ENCODE measurements at places on chromosomes 6 and 20. TPM values are rescaled to one million over a fixed set of nuclear protein-coding genes. Genes with fewer than 3 reads are reported as not detected.

GRCh38 chr6:108655806-108656651 is 95.3 kb downstream of the FOXO3 start:
- peaks cover 3% of the 10 kb centered on the region for H3K4me1 ChIP-seq
- no peaks in the 10 kb centered on the region for H3K27me3 ChIP-seq
- no peak overlapping the region for H3K4me3 ChIP-seq
- no peaks in the 10 kb centered on the region for H3K36me3 ChIP-seq
- DNase-seq = no peak

DNA sequence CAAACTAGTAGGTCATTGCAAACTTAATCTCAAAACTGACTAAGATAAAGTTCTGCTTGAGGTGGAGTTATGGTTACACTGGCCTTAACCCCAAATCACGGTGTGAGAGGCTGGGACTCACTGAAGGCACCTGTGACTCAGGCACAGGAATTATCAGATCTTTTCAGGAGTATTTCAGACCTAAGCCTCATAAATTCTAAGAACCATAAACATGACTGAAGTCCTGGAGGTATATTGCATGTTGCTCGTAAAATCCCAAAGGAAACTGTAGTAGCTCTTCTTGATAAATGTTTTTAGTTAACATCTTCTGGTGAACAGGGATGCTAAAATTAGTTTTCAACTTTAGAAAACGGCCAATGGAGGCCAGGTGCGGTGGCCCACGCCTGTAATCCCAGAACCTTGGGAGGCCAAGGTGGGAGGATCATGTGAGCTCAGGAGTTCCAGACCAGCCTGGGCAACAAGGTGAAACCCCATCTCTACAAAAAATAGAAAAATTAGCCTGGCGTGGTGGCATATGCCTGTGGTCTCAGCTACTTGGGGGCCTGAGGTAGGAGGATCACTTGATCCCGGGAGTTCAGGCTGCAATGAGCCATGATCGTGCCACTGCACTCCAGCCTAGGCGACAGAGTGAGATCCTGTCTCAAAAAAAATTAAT is 36.5 kb downstream of the DZANK1 start:
- H3K4me1 ChIP-seq = no peaks in the 10 kb centered on the region
- H3K27ac ChIP-seq = no peak overlapping the region
- H3K36me3 ChIP-seq = no peaks in the 10 kb centered on the region
- no peaks in the 10 kb centered on the region for H3K27me3 ChIP-seq

DNA sequence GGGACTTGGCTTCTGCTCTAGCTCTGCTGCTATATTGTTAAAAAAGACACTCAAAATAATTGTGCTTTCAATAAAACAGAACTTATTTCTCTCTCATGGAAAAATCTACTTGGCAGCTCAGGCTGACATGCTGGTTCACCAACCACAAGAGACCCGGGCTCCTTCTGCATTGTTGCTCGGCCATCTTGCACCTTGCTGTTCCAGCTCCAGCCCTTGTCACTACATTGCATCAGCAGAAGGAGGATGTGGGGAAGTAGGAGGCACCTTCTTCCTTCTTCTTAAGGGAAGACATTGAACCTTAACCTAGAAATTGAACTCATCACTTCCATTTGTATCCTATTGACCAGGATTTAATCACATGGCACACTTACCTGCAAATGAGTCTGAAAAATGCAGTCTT is 6.6 kb upstream of the C20orf202 start:
- H3K27me3 ChIP-seq = no peaks in the 10 kb centered on the region
- no peak overlapping the region for H3K4me3 ChIP-seq
- DNase-seq = no peak
- H3K27ac ChIP-seq = no peak overlapping the region
- H3K4me1 ChIP-seq = no peaks in the 10 kb centered on the region

GRCh38 chr6:2229742-2230141 is 15.7 kb downstream of the GMDS start:
- H3K4me1 ChIP-seq = no peaks in the 10 kb centered on the region
- H3K36me3 ChIP-seq = no peaks in the 10 kb centered on the region
- no peaks in the 10 kb centered on the region for H3K27me3 ChIP-seq
- H3K27ac ChIP-seq = no peak overlapping the region

DNA sequence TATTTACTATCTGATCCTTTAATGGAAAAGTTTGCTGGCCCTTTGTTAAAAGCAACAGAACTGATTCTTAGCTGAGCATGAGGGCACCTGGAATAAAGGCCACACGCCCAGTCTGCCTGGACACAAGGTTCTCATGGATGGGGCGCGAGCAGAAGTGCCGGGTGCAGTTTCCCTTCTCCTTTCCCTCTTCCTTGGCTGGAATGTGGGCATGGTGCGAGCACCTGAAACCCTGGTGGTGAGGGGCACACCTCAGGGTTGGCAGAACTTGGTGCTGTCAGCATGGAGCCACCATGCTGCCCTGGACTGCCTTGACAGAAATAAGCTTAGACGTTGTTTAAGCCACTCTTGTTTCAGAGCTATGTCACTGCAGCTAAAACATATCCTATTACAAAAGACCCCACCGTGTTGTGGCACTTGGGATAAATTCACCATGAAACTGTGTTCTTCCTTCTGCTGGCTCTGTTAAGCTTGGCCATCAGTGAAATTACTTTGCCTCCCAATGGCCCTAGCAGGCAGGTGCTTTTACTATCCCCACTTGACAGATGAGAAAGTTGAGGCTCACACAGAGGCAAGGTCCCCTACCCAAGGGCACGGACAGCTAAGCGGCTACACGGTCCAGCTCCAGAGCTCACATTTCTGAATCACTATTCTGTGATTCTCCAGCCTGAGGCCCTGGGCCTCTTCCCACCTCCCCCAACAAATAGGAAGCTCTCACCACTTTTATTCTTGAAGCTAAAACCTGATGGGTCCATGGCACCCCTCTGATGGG is 115.9 kb downstream of the PREX1 start:
- no peak overlapping the region for H3K4me3 ChIP-seq
- H3K36me3 ChIP-seq = no peaks in the 10 kb centered on the region
- H3K27ac ChIP-seq = no peak overlapping the region
- no peak for DNase-seq
- H3K4me1 ChIP-seq = no peaks in the 10 kb centered on the region

Gene VSX1
- not detected for total RNA-seq
